ENCODE measurements at places on chromosomes 13 and 19.

DNA sequence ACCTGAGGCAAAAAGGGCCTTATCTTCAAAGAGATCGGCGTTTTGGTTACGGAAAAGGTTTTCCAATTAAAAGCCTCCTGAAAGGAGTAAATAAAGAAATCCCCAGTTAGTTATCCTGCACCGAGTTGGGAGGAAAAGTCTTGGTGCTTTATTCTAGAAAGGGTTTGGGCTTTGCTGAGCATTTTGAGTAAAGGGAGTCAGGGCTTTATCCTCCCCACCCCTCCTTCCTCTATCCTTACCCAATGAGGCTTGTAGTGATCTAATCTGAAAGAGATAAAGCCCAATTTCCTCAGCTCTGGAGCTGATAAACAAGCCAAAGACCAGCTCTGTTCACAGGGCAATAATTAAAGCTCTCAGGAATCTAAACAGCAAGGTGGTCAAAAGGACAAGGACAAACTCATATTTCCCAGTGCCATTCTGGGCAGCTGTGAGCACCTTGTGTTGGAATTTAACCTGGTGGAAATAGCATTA, 188.9 kb upstream of the TSC22D1 start:
- no peak for DNase-seq

DNA sequence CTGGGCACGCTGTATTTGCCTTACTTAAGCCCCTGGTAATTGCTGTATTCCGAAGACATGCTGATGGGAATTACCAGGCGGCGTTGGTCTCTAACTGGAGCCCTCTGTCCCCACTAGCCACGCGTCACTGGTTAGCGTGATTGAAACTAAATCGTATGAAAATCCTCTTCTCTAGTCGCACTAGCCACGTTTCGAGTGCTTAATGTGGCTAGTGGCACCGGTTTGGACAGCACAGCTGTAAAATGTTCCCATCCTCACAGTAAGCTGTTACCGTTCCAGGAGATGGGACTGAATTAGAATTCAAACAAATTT, 676 bp downstream of the BRCA2 start:
- DNase-seq = no peak

DNA sequence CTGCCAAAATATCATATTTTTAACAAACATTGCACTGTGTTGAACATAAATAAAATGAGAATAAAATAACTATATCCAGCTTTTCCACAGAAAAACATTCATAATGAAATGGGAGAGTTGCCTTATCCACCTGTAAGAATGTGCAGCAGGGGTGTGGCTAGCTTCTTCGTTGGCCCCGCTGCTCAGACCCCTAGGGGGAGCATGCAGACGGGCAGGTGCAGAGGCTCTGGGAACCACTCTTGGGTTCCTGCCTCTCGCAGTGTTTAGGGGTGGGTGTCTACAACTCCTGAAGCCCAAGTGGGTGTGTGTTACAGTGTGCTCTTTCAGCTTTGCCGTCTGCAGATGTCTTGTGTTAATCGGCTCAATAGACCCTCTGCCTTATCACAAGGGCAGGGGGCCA, 121.7 kb downstream of the SLITRK5 start:
- DNase-seq = no peak

- no peak for DNase-seq
Measured at GRCh38 chr19:35846038-35846668, 6.2 kb downstream of the NPHS1 start.

DNA sequence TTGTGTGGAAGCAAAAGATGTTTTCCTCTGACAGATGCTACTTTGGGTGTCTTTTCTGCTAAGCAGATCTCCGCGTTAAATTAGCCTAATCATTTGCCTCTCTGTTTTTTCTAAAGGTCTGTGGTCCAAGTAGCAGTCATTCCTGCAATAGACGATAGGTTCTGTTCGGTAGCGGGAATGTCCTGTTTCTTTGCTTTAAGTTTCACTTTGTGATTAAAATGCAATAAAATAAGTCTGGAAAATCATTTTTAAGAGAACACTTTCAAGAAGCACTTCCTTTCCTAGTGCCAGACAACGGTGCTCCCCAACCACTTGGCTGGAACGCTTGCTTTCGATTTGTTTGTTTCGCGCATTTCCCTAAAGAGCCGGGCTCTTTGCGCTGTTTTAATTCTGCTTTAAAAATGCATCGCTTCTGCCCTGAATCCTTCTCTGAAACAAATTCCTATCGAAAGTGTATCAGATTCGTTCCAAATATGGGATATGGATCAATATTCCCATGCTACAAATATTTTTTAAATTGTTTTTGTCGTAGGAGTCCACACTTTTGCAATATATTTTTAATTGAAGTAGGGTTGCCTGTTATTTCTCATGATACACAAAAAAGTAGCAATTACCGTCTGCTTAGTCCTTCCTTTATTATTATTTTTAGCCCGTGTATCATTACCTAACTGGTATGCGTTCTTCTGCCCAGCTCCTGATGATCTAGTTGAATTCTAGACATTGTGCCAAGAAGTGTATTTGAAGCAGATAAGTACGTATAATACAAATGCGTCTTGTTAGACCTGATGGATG, 14.2 kb downstream of the ZIC2 start:
- DNase-seq = no peak

GRCh38 chr19:5451494-5451893, 3.7 kb upstream of the ZNRF4 start:
- DNase-seq = no peak

DNA sequence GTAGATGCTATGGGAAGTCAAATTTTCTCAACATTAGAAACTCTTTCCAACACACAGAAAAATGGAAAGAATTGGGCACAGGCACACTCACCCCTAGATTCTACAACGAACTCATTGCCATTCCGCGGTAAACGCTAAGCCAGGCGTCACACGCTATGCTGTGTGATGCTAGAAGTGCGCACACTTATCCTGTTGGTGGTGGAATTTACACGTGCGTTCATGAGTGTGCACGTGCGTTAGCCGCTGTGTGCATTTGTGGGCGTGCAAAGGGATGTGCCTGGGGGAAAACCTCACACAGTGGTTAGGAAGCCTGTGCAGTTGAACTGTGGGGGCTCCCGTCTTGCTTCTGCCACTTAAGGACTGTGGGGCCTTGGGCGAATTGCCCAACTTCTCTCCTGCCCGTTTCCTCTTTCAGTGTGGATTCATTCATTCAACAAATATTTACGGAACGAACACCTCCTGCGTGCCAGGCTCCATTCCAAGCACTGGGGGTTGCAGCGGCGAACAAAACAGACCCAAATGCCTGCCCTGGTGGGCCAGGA, 7.7 kb downstream of the NFILZ start:
- no peak for DNase-seq

DNA sequence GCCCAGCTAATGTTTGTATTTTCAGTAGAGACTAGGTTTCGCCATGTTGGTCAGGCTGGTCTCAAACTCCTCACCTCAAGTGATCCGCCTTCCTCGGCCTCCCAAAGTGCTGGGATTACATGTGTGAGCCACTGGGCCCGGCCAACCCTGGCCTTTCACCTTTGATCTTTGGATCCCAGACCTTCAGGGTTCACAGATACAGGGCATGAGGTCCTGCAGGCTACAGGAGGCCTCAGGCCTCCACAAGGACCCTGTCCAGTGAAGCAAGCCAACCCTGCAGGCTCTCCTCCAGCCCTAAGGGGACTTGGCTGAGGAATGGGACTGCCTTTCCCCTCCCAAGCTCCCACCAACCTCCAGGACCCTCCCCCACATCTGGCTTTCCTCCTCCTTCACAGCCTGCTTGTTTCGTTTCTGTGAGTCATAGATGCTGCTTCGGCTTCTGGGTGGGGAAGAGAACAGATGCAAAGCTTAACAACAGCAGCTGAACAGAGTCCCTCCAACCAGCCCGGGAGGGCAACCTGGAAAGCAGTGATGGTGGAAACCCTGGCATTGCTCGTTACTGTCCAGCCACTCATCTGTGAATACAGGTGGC, 11.8 kb downstream of the ARHGEF18 start:
- DNase-seq = no peak

DNA sequence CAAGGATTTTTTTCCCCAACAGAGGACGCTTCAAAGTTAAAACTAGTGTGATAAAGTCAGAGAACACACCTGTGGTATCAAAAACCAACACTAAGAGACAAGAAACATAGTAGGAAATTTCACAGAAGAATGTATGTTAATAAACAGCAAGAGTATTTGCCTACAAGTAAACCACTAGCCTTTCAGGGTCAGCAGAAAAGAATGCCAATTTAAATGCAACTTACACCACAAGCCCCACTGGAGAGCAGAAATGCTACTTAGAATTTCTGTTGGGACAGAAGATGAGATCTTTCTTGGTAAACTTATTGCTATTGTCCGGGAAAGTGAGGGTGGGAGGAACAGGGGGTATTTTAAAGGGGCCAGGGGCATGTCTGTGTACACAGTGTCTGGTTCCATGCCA, 68.6 kb downstream of the STK24 start:
- no peak for DNase-seq

- DNase-seq = no peak
Measured at GRCh38 chr19:5152767-5153532, 184.0 kb downstream of the KDM4B start.

GRCh38 chr19:5542665-5543064, 25.1 kb downstream of the TINCR start:
- no peak for DNase-seq

DNA sequence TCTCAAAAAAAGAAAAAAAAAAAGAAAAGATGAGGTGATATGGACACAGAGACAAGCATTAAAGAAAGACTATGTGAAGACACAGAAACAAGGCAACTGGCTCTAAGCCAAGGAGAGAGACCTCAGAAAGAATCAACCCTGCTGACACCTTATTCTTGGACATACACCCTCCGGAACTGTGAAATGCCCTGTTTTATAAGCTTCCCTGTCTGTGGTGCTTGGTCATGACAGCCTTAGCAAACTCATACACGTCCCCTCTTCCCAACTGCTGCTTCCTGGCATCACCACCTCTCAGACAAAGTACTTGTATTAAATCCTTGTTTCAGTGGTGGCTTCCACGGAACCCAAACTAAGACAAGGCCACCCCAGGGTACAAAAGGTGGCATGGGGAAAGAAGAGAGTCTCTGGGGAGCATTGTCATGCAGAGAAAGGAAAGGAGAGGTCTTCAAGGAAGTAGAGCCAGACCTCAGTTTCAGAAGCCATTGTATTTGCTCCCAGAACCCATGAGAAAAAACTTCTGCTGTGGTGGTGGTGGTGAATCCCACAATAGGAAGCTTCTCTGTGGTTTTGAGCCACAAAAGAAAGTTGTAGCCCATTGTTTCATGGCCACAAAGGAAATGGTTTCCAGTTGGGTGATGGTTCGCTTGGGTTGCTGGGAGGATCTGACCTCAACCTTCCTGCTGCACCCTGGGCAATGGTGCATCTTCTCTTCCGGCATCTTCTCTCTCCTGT, 16.3 kb upstream of the TSPAN16 start:
- DNase-seq = no peak

DNA sequence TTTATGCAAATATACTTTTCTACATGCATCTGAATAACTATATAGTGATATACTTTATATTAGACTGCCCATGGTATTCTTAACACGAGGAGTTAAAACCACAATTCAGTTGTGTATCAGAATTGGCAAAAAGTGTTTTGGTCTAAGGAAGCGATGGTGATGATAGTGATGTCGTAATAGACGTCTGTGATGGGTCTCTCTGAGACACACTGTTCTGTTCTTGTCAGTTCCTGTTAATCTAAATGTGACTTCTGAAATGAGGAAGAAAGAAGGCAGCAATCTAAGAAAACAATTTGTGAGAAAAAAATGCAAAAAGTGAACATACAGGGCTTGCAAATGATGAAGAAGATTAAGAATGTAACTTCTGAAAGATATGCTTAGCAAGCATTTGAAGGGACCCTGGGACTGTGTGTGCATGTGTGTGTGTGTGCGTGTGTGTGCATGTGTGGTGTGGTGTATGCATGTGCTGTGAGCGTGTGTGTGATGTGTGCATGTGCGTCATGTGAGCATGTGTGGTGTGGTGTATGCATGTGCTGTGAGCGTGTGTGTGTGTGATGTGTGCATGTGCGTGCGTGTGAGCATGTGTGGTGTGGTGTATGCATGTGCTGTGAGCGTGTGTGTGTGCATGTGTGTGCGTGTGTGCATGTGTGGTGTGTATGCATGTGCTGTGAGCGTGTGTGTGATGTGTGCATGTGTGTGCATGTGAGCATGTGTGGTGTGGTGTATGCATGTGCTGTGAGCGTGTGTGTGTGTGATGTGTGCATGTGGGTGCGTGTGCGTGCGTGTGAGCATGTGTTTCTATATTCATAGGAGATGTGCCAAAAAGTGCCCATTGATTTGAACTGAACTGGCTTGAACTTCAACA, 131.8 kb downstream of the IRS2 start:
- DNase-seq = no peak

DNA sequence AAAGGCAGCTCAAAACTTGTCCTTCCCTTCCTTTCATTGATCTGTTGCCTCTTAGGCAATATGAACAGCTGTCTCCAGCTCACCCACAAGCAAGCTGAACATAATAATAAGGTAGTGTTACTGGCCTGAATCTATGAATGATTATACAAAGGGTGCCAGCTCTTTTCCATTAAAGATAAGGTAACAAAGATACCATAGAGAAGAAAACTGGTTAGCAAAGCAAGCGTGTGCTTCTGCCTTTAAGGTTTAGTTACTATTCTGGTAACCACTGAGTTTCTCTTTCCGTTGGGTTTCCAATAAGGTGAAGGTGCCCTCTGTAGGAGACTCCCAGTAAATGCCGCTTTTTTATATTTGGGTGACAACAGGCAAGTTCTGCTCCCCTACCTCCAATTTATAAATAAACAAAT, 12.1 kb upstream of the DACH1 start:
- DNase-seq = no peak

GRCh38 chr13:28056970-28057712, 43.2 kb downstream of the FLT3 start:
- no peak for DNase-seq
